ENCODE measurements at places on chromosomes 16 and 17. TPM values are rescaled to one million over a fixed set of nuclear protein-coding genes. Genes with fewer than 3 reads are reported as not detected.

DNA sequence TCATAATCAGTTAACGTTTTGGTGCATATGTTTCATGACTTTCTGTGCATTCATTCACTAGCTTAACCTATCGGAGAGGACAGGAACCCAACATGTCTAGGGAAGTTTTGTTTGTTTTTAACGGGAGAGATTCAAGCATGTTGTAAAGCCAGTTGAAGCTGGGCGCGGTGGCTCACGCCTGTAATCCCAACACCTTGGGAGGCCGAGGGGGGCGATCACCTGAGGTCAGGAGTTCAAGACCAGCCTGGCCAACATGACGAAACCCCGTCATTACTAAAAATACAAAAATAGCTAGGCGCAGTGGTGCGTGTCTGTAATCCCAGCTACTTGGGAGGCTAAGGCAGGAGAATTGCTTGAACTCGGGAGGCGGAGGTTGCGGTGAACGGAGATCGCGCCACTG, 1.4 kb upstream of the TNRC6A start:
- no peak for DNase-seq

Gene CCL8
- 0.52 TPM for total RNA-seq

GRCh38 chr16:83095941-83096692, 469.3 kb downstream of the CDH13 start:
- no peak for DNase-seq

Gene PRAC2
- not detected for total RNA-seq

DNA sequence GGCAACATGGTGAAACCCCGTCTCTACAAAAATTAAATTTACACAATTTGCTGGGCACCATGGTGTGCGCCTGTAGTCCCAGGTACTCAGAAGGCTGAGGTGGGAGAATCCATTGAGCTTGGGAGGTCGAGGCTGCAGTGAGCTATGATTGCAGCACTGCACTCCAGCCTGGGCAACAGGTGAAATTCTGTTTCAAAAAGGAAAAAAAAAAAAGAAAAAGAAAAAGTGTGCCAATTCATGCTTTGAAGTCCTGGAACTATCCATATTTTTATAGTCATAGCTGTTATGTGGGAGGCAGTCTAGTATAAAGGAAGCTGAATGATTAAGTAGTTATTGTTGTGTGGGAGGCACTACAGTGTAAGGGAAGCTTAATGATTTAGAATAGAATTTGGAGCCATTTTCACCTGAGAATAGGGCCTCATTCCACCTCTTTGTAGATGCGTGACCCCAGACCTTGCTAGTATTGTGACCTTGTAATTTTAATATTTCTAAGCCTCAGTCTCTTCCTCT, 31.6 kb downstream of the IQCK start:
- DNase-seq: no peak

Gene ARHGAP44
- total RNA-seq: 12.2 TPM

Gene C16orf74
- 1.4 TPM for total RNA-seq

Gene ORMDL3
- total RNA-seq: 31.5 TPM

DNA sequence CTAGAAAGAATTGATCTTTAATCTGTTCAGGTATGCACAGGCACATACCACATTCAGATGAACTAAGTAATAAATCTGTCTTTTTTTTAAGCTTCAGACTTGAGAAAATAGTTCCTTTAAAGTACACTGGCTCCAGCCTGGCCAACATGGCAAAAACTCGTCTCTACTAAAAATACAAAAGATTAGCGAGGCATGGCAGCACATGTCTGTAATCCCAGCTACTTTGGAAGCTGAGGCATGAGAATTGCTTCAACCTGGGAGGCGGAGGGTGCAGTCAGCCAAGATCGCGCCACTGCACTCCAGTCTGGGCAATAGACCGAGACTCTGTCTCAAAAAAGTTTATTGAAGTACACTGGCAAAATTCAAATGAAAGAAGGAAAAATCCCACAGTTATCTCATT, 111.0 kb upstream of the NETO2 start:
- no peak for DNase-seq

DNA sequence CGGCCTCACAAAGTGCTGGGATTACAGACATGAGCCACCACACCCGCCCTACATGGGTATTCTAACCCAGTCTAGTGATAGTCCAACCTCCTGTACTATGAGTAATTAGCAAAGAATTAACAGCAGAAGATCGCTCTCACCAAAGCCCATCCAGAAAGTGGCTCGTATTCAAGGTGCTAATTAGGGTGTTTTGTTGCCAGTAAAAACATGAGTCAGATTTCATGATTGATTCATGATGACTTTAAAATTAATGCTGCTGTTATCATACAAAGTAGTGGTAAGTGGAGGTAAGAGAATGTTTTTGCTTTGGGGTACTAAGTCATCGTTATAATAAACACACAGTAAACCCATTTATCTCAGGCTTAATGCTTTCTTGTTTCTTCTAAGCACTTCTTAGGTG, 428.8 kb downstream of the WWOX start:
- DNase-seq: no peak

Gene BAIAP3
- 2.4 TPM for total RNA-seq

DNA sequence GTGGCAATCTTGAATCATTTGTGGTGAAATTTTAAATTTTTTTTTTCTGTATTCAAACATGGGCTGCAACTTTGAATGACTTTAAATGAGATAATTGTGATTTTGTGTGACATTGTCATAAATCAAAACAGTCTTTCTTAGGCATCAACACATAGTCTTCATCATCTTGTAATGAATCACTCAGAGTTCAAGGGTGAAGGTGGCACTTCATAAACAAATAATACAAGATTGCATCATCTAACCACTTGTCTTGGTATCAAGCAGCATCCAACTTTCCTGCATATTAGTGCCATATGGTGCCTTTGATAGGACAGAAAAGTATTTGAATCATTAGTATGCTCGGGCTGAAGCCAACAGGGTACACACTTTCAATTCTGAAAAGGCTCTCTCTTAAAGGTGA, 392.4 kb upstream of the GOT2 start:
- no peak for DNase-seq

Gene PDE6G
- total RNA-seq: not detected

DNA sequence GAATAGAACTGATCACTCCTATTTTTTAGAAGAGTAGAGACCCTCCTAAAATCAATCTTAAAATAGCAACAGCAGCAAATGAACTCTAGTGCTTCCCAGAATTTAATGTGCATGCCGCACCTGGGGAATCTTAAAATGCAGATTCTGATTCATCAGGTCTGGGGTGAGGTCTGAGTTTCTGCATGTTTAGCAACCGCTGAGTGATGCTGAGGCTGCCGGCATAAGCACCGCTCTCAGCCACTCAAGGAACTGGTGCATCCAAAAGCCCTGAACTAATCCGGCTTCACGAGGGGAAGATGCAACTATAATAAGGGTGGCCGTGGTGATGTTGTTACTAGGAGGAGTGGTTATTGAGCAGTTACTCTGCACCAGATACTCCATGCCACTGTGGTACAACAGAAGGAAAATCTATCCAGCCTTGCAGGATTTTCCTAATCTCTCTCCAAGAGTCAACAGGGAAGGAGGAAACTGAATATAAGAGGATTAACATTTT, 19.7 kb downstream of the SDK2 start:
- no peak for DNase-seq

DNA sequence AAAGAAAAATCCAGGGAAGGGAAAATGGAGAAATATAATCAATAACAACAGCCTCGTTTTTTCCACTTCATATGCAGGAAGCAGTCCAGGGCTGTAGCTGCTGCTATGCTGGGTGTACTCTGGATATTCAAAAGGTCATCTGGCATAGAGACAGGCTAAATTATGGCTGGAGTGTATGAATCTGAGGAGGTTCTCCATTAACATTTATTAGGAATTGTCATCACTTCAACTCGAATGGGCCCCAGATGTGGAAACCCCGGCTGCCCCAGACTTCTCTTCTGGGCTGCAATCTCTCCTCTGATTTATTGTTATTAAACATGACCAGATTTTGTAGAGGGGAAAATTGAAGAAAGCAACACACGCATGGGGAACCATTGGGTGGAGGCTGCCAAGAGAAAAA, 33.5 kb upstream of the SKAP1 start:
- no peak for DNase-seq

Gene RNF157
- 9.5 TPM for total RNA-seq

Data from right atrium auricular region (tissue), 2 donors.